NCI-H510A (cell line): ENCODE measurements at places on chromosomes 12 and 14.
A peak's percentile ranks its signal among the peaks of the same experiment; 100 is the strongest.

- DNase-seq, result peak; percentile 25
Observed at GRCh38 chr12:127108360-127109215, 1158.4 kb upstream of the TMEM132C start.

DNA sequence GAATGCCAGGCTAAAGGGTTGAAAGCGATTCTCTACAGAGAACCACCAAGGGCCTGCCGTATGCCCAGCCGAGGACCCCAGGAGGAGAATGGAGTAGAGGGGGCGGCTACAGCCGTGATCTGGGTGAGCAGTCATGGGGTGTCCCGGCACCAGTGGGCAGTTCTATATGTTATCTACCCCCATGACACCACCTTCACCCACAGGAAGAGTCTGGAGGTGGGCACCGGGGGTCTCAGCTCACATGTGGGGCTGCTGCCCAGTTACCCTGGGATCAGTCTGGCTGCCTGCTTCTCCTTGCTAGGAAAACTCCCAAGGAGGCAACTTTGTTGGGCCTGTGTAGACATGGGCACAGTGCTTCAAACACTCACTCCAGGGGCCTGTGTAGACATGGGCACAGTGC is 99.4 kb downstream of the LGMN start:
- no peak for DNase-seq

DNA sequence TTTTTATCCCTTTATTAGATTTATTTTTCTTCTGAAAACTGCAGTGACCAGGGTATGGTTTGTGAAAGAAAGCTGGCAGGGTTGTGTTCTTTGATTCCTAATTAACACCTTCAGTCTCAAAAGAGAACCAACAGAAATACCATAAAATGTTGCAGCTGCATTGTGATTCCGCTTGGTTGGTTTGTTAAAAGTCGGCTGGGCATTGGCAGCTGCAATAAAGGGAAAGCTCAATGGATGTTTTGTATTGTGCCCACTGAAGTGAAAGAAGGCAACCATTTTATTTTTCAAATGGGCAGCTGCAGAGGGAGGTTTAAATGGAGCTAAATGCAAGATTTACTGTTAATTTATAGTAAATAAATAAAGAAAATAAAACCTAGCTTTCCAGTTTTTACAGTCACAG is 16.7 kb downstream of the LGR5 start:
- DNase-seq, result no peak

DNA sequence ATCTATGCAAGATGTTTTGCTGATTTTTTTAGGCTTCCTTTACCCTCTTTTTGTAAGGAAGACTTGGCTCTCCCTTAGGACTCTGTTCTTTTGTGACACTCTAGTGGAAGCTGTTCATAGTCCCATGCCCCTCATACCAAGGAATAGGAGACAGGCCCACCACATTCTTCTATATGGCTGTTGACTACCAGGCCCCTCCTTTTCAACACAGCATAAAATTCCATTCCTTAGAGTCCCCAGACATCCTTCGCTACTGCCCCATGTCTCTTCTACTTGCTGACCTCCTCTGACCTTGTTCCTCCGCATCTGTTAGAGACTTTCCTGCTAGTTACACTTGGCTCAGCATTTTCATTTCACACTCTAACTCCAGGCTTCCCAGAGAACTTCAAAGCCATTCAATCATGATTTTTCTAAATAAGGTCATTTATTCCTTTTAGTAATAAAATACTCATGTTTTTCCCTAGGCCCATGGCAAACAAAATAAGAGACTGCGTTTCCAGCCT is 9.7 kb downstream of the PIK3C2G start:
- no peak for DNase-seq

DNA sequence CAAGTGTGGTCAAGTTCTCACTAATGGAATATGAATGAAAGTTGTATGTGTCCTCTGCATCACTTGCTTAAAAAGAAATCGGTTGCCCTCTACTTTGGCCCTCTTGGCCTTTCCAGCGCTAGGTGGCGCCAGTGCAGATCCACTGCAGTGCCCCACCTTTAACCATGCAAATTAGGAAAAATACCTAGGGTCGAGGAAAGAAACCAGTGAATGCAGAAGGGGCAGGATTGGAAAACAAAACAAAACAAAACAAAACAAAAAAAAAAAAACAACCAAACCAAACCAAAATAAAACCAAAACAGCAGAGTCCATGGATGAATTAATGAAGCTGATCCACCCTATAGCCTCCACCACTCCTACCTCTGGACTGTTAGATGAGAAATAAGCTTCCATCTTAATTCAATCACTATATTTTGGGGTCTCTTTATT is 12.9 kb upstream of the NEMF start:
- no peak for DNase-seq

DNA sequence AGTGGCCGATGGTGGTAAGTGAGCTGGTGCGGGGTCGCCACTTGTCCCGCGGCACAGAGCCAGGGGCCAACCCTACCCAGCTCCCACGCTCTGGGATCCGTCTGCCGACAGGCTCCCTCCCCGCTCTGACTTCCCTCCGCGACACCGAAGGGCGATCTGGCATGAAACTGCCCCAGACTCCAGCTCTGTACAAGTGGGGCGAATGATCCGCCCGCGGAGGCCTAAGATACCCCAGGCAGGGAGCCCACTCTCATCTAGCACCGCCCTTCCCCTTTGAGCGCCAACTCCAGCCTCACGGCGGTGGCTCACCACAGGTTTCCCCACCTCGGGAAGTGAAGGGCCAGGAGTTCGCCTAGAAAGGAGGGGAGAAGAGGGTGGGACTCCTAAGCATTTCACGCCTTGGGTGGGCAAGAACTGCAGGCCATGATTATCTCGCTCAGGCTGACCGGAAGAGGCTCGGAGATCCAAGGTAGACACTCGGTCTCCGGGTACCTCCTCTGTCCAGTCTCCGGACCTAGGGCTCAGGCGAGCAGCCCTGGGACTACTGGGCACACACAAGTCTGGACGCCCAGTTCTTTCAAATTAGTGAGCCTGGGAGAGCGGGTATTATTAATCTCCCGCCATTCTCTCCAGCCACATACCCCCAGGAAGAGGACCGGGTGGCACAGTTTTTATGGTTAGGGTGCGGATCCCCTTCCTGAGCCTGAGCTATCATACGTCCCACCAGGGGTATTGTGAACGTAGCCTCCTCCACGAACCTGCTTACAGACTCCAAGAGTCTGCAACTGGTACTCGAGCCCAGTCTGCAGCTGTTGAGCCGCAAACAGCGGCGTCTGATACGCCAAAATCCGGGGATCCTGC is 849 bp downstream of the WNT1 start:
- no peak for DNase-seq

DNA sequence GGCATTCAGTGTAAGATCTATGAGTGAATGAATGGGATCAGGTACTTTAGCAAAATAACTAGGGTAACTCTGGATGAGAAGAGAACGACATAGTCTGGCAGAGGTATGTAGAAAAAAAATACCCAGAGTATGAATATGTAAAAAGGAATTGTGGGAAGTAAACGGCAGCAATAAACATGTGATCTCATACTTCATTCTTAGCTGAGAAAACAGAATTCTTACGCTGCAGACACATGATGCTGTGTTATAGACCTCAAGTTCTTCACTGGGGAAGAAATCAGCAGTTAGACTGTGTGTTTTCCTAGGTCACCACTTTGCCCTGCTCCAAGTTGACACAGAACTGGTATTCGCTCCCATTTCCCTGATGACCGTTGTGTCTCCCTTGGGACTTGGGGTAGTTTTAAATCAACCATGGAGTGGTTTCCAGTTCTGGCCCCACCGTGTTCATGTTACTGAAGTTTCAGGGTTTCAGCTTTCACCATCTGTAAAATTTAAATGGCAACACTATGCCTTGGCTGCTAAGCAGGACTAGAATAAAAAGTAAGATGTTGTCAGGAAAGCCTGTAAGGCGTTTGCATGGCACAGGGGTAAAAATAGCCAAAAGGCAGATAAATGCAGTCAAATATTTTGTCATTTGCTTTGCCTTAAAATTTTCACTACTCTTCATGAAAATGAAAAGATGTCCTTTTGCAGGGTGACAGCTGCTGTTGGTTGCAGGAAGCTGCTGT is 223.7 kb downstream of the PELI2 start:
- no peak for DNase-seq

GRCh38 chr14:58367296-58367695 is 28.4 kb upstream of the TOMM20L start:
- no peak for DNase-seq

DNA sequence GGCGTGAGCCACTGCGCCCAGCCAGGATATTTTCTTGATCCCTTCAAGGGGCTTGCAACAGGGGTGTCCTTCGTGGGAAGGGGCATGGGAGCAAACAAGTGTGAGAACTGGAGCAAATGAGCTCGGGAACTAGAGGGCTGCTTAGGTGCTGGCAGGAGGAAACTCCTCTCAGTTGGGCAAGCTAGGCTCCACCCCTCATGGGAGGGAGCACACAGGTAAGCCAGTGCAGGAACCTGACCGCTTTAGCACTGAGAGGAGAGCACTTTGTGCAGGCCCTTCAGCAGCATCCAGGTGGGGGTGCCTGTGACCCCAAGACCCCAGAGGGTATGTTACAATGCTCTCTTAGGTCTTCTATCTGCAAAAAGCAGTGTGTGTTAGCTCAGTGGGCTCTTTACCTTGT is 755.4 kb upstream of the MDGA2 start:
- DNase-seq, result no peak

GRCh38 chr12:69610729-69611128 is at the start of gene LRRC10:
Gene LRRC10, minus strand, starts transcription at chr12:69610907. Its CDS starts 69 bp downstream, at chr12:69610838.
- DNase-seq, result no peak

DNA sequence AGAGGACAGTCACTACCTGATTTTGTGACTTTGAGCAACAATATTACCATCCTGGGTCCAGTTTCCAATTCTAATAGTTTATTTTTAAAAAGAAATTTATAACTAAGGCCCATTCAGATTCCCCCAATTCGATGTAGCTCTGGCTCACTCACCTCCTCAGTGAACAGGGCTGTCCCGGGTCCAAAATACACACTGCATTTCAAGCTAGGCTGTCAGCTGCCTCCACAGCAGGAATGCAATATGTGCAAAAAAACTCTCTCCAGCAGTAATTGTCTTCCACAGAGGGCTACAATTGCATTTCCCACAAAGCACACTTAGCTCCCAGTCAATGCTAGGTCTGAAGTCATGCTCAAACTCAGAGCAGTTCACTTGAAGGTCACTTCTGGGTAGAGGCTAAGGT is 39.3 kb upstream of the ZNF641 start:
- DNase-seq, result no peak

GRCh38 chr14:73612339-73613045 is at the start of gene ACOT6:
Gene ACOT6, plus strand, starts transcription at chr14:73612517. Its CDS starts 55 bp downstream, at chr14:73612572.
- DNase-seq, result peak; percentile 33

GRCh38 chr14:95269493-95269892 is 50.2 kb downstream of the CLMN start:
- no peak for DNase-seq

GRCh38 chr14:33184587-33184986 is 245.9 kb downstream of the NPAS3 start:
- DNase-seq, result no peak

DNA sequence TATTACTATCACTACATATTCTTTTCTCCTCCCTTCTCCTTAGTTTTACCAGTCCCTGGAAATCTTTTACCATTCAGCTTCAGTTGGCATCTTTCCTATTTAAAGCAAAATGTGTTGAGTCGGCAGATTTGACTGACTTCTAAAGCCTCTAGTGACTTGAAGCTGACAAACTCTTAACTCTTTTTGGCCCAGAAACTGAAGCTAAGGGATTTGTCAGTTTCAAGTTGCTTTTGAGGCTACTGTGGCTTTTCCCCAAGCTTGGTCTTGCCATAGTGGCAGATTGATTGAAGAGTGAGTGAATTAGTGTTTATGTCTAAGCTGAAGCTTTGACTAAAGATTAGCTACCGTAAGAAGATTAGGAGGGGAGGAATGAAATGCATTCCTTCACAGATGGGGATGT is 104.0 kb downstream of the ETNK1 start:
- no peak for DNase-seq

- no peak for DNase-seq
Observed at GRCh38 chr14:54207476-54208462, 189.0 kb upstream of the CDKN3 start.

GRCh38 chr12:88298761-88299242 is 156.7 kb downstream of the TMTC3 start:
- no peak for DNase-seq

DNA sequence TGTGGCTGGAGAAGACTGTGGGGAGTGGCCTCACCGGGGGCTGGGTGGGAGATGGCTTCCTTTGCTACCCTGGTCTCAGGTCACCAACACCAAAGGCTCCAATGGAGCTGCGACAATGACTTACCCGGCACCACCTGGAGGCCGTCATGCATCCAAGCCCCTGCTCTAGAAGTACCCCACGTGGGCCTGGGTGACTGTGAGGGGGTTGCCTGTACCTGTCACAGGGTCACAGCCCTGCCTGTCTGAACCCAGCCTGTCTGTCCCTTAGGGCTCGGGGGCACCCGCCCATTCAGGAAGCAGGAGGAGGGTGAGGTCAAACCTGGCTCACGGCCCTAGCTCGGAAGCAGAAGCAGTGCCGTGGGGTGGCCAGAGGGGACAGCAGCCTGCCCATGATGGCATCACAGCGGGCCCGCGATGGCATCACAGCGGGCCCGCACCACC is 18.9 kb downstream of the ABCB9 start:
- DNase-seq, result no peak

GRCh38 chr12:118821386-118821925 is 159.9 kb upstream of the SRRM4 start:
- no peak for DNase-seq

GRCh38 chr12:55974308-55974730 is 441 bp downstream of the RAB5B start:
- peak; percentile 40 for DNase-seq

GRCh38 chr12:21972055-21972454 is 30.8 kb upstream of the ABCC9 start:
- DNase-seq, result no peak

- DNase-seq, result no peak
Observed at GRCh38 chr12:93065896-93066295, 136.8 kb upstream of the EEA1 start.

GRCh38 chr12:95621725-95622124 is 70.4 kb upstream of the USP44 start:
- no peak for DNase-seq

GRCh38 chr12:66206141-66206540 is 17.1 kb downstream of the IRAK3 start:
- no peak for DNase-seq

DNA sequence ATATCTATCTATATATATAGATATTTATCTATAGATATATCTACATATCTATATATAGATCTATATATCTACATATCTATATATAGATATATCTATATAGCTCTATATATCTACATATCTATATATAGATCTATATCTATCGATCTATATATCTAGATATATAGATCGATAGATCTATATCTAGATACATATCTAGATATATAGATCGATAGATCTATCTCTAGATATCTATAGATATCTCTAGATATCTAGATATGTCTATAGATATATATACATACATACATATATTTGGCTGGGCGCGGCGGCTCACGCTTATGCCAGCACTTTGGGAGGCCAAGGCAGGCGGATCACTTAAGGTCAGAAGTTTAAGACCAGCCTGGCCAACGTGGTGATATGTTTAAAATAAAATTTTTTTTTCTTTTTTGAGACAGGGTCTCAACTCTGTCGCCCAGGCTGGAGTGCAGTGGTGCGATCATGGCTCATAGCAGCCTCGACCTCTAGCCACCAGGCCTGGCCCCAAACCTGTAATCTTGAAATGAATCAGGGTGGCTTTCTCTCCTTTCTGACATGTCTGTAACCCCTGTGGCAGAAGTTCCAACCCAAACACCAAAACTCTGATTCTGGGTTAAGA is 18.1 kb downstream of the ARPC3 start:
- no peak for DNase-seq
